ENCODE measurements at places on chromosomes 5 and 9.
A peak's percentile ranks its signal among the peaks of the same experiment; 100 is the strongest.

DNA sequence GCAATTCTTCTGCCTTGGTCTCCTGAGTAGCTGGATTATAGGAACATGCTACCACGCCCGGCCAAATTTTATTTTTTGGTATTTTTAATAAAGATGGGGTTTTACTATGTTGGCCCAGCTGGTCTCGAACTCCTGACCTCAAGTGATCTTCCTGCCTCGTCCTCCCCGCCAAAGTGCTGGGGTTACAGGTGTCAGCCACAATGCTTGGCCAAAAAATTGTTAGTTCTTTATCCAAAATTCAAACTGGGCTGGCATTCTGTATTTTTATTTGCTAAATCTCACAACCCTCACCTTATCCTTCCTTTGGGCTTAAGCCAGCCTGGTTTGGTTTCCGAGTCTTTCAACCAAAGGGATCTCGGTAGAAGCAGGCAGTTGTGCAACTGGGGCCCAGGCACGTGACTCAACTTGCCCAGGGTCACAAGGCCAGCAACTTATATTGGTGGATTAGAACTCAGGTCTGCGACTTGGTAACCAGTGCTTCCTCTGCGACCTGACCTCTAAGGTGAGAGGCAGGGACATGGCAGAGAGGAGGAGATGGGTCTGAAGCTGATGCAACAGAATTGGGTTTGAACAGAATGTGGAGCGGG, 26.5 kb upstream of the BOD1 start:
- DNase-seq: no peak

GRCh38 chr5:154654486-154655371, 100.4 kb upstream of the LARP1 start:
- peak; percentile 84 for DNase-seq

GRCh38 chr5:116759860-116760640, 185.4 kb upstream of the SEMA6A start:
- DNase-seq: no peak

- DNase-seq: no peak
These were observed 37.6 kb upstream of the SLC27A6 start for GRCh38 chr5:128927644-128928043.

- no peak for DNase-seq
These were observed 857 bp downstream of the ADAM19 start for GRCh38 chr5:157574456-157575380.
